ENCODE measurements at places on chromosomes 2 and 18.

GRCh38 chr2:235215248-235215647 is 263.4 kb downstream of the SH3BP4 start:
- no peak for DNase-seq

DNA sequence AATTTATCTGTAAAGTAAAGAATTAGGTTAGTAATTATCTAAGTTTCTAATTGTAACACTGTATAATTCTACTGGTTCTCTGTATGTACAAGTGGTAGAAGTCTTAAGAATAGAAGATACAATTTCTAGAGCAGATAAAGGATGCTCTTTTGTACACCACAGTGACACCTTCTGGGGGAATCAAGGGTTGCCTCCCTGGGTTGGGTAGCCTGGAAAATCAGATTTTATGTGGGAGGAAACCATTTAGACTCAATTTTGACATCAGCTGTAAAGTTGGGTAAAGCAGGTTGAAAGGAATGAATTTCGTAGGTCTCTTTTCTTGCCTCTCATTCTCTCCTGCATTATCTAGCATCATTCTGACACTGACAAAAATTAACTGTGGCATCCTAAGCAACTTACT is 354.8 kb downstream of the DCC start:
- DNase-seq, result no peak

DNA sequence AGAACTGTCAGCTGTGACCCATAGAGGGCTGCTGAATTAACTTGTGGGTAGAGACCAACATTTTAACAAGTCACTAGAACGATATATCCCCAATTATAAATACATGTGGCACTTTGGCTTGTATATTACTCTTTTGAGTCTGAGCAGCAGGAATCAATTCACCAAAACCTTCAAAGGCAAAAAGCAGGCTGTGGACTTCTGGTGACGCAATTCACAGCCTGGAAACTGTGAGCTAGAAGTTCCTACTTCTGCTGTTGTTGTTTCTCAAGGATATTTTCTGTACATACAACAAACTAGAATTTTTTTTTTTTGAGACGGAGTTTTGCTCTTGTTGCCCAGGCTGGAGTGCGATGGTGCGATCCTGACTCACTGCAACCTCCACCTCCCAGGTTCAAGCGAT is 37.3 kb downstream of the PTCD3 start:
- DNase-seq, result no peak

- no peak for DNase-seq
Observed at GRCh38 chr2:180983468-180984242, 3.2 kb downstream of the UBE2E3 start.

DNA sequence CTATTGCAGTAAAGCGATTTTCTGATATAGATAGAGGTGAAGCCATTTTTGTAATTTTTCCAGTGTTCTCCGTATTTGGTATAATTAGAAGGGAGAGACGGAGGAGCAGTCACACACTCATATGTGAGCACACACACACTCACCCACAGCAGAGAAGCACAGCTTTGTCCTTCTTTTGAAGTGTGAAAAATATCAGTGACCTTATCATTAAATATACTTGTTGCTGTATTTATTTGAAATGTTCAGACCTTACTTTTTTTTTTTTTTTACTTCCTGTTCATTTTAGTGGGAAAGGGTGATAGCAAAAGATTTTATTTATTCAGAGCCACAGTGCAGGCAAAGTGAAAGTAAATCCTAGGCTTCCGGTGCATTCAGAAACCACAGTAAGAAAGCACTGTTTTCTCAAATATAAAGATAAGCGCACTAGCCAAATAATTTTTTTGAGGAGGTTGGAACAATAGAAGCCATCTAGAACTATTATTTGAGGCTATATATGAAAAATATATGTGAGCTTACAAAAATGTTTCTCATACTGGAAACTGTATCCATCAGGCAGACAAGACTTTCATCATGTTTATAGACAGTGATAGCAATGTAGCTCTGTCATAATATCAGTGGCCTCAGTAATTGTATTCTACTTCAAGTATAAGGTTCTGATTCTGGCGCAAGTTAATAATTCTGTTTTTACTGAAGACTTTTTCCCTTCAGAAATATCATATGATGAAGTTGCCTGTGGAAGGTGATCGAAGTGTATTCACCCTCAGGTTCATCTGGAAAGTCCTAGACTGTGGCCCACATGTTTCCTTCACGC is 37.2 kb downstream of the TSHZ1 start:
- DNase-seq, result no peak

DNA sequence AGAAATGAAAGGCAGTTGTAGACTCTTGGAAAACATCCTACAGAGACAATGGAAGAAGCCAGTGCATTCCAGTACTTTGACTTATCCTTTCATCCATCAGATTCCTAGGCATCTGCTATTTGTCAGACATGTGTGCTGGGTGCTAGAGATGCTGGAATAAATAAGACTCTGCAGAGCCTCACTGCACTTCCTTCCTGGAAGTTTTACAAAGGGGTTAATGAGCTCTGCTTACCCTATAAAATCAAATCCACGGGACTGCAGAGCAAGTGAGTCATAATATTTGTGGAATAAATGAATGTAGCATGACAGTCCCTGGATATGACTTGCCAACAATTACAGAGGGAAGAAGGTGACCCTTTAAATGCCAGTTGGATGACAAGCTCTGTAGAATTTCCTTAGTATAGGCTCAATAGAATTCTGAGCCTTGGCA is 52.7 kb upstream of the NPAS2 start:
- no peak for DNase-seq

GRCh38 chr2:177195194-177195593 is 17.4 kb upstream of the HNRNPA3 start:
- no peak for DNase-seq

- no peak for DNase-seq
Observed at GRCh38 chr2:182477774-182478173, 50.9 kb upstream of the PDE1A start.

- DNase-seq, result no peak
Observed at GRCh38 chr2:134080386-134081089, 173.3 kb upstream of the MGAT5 start.

- no peak for DNase-seq
Observed at GRCh38 chr18:225745-226144, 42.1 kb downstream of the THOC1 start.
